ENCODE measurements at places on chromosomes 2 and 18. TPM values are rescaled to one million over a fixed set of nuclear protein-coding genes. Genes with fewer than 3 reads are reported as not detected.

GRCh38 chr2:14988600-14988999 is 356.1 kb downstream of the LRATD1 start:
- no peak for DNase-seq

SCN2A gene
- not detected for total RNA-seq

DNA sequence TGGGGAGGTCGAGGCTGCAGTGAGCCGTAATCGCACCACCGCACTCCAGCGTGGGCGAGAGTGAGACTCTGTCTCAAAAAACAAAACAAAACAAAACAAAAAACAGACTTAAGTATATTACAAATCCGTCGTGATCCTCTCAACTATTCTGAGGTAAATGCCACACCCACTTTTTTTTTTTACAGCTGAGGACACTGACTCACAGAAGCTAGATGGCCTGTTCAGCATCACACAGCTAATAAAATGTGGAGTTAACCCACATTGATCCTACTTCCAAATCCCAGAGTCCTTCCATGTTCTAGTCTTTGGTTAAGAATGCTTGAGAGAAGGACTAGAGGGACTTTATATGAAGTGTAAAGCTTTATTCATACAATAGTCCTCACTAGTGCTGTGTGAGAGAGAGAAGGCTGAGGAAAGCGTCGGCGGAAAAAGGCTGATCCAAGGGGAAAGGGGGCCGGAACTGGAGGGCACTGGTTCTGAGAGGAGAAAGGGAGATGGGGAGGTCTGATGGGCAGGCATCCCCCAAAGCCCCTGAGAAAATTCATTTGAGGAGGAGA is 627 bp downstream of the RNF25 start:
- DNase-seq: no peak

DNA sequence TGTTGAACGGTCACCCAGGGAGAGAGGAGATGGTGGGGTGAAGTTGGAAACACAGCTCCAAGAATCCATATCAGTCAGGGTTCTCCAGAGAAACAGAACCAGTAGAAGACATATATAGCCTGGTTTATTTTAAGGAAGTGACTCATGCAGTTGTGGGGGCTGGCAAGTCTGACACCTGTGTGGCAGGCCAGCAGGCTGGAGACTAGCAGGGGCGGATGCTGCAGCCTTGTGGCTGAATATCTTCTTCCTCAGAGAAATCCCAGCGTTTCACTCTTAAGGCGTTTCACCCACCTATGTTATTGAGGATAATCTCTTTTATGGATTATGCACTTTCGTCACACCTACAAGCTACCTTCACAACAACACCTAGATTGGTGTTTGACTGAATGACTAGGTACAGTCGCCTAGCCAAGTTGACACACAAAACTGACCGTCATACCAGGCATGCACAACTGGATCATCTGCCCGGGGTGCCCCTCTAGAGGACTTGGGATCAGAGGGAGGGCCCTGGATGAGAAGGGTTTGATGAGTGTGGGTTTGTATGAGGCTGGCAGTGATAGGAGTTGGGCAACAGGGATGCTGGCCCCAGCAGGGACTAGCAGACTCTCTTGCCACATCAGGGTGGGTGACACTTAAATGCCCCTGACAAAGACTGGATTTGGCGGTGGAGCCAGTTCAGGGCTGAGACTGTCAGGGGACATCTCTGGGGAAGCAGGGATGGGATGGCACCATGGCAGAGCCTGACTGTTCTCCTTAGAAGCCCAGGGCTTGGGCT is 23.4 kb downstream of the MROH2A start:
- DNase-seq: no peak

GRCh38 chr2:240970816-240971215 is 27.6 kb upstream of the SNED1 start:
- no peak for DNase-seq

PPP1R1C gene
- not detected for total RNA-seq

- DNase-seq: no peak
Measured at GRCh38 chr2:132977812-132978529, 308.0 kb upstream of the LYPD1 start.

CLEC4F gene
- not detected for total RNA-seq

- DNase-seq: no peak
Measured at GRCh38 chr2:184562532-184562931, 35.8 kb upstream of the ZNF804A start.

DNA sequence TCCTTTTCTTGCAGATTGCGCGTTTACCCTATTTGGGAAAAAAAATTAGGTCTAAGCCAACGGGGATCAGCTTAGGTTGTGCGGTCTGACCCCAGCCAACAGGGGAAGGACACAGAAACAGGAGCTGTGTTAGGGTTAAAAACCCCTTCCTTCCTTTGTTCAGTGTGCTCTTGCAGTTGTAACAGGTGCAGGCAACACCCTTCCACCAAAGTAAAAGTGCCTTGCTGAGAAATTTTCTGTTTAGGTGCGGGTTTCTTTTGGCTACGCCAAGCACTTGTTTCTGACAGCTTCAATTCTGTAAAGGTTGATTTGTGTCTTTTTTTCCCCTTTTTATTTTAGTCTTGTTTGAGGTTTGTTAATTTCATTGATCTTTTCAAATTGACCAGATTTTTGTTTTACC is 92.5 kb downstream of the PTPN4 start:
- DNase-seq: no peak

OTOS gene
- total RNA-seq: not detected

DNA sequence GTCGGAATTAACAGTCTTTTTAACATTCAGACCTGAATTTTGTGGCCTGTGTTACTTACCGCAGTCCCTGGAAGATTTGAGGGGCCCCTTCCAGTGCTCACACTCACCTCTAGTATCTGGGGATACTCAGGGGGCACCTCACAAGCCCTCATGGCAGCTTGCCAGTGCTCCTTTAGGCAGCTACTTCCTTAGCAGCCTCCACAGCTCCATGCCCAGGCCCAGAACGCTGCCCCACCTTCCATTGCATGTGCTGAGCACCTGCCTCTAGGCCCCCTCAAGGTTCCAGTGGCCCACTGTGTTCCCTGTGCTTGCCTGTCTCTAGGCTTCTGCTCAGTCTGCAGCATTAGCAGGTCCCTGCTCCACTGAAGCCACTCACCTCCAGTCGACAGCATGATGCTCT is 30.0 kb upstream of the PLA2R1 start:
- no peak for DNase-seq

CRYBA2 gene
- total RNA-seq: not detected

MC5R gene
- not detected for total RNA-seq

- DNase-seq: no peak
Measured at GRCh38 chr2:239283288-239283945, 117.4 kb downstream of the HDAC4 start.

- DNase-seq: no peak
Measured at GRCh38 chr2:75499534-75499933, 61.2 kb downstream of the EVA1A start.

CABYR gene
- 0.16 TPM for total RNA-seq

- DNase-seq: no peak
Measured at GRCh38 chr2:236309669-236310029, 45.4 kb upstream of the ASB18 start.

IGFBP5 gene
- total RNA-seq: not detected

EGR4 gene
- total RNA-seq: 0.46 TPM

HOXD12 gene
- not detected for total RNA-seq

DAPL1 gene
- total RNA-seq: not detected

- no peak for DNase-seq
Measured at GRCh38 chr2:196473617-196474016, 165.9 kb upstream of the CCDC150 start.

GRCh38 chr2:6073191-6074088 is 381.3 kb downstream of the SOX11 start:
- DNase-seq: no peak

- no peak for DNase-seq
Measured at GRCh38 chr2:237861875-237862527, 2.6 kb downstream of the RAMP1 start.

ANKRD30BL gene
- total RNA-seq: not detected

- DNase-seq: peak; percentile 17
Measured at GRCh38 chr18:55477499-55477859, 110.5 kb downstream of the TCF4 start.

DNA sequence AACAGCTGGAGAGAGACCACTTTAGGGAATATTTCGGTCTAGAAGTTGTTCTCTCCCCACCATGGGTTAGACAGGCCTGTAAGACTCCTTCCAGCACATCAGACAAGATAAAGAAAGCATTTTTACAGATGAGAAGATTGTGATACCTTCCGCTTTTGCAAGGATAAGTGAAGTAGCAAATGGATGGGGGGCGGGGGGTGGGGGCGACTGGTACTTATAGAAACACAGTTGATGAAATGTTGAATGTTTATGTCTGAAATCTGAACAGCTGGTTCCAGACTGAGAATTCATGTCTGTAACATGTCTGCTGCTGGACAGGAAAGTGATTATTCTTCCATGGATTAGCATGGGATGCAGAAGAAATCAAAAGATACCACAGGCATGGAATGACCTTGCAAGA is 90.5 kb upstream of the FN1 start:
- no peak for DNase-seq

- no peak for DNase-seq
Measured at GRCh38 chr2:46026431-46026830, 270.8 kb upstream of the EPAS1 start.

COL4A4 gene
- total RNA-seq: not detected

DNA sequence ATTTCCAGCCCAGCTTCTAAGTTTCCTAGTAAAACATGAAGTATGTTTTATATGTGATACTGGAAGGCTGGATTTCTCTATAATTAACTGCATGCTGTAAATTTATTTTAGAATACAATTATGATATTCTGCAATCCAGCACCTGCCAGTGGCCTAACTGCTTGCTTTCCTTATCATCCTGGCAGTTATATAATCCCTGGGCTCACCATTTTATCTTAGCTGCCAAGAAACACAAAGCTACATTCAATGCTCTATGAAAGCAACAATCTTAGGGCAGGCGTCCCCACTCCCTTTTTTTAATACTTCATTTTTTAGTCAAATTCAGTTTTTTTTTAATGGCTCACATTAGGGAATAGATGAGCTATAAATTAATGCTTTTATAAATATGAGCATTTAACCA is 38.4 kb upstream of the UBXN4 start:
- DNase-seq: no peak

GRCh38 chr2:37550190-37550589 is 121.3 kb downstream of the CDC42EP3 start:
- no peak for DNase-seq

DNA sequence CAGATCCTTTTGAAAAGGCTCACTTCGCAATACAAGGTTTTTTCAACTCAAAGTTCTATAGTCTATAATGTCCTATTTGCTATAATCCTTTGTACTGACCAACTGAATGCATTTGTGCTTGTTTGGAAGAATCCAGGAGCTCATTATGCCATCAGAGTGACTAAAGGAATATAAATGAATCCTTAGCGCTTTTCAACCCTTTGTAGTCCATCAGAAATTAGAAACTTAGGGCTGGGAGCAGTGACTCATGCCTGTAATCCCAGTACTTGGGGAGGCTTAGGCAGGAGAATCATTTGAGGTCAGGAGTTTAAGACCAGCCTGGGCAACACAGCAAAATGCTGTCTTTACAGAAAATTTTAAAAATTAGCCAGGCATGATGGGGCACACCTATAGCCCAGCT is 330.2 kb upstream of the CHAC2 start:
- no peak for DNase-seq

DNA sequence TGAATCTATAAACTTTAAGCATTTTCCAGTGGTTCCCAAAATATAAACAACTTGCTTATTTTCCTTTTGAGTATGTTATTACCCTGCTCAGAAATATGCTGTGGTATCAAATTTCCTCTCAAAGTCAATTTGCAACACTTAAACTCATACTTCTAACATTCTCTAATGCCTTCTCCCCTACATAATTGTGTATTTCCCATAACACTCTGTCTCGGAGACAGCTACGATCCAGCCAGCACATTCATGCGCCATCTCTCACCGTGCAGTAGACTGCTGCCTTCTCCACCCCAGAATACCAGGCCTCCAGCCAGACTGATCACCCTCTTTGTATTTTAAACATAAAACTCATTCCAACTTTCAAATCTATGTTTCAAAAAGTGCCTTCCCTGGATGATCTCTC is 41.8 kb downstream of the TIMM21 start:
- DNase-seq: no peak

- no peak for DNase-seq
Measured at GRCh38 chr2:230866756-230867523, 2.2 kb downstream of the ITM2C start.

- DNase-seq: no peak
Measured at GRCh38 chr18:47969816-47970215, 39.4 kb upstream of the SMAD2 start.

GRCh38 chr2:208669394-208669793 is 262.8 kb downstream of the PTH2R start:
- no peak for DNase-seq

GRCh38 chr2:102106133-102106556 is 36.4 kb upstream of the IL1R1 start:
- DNase-seq: no peak

CTDSP1 gene
- 115 TPM for total RNA-seq

BCL11A gene
- 0.21 TPM for total RNA-seq

DSG4 gene
- not detected for total RNA-seq

CHRND gene
- total RNA-seq: not detected

TAF4B gene
- 14.9 TPM for total RNA-seq

DNA sequence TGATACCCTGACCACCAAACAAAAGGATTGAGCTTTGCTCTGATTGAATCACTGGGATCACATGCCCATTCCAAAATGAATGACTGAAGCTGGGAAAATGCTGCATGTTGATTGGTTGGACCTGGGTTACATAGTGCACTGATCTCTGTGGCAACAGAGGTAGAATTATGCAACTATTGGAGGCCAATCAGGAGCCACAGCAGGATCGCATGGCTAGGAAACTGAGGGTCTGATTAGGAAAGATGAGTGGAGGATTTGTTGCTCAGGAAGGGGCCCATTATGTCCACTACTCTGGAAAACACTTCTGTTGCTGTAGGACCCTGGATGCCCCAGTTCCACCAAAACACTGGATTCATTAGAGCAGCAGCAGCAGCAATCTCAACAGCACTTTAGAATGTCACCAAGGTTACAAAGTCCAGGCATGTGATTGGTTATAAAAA is 25.9 kb upstream of the SGPP2 start:
- DNase-seq: no peak

DNA sequence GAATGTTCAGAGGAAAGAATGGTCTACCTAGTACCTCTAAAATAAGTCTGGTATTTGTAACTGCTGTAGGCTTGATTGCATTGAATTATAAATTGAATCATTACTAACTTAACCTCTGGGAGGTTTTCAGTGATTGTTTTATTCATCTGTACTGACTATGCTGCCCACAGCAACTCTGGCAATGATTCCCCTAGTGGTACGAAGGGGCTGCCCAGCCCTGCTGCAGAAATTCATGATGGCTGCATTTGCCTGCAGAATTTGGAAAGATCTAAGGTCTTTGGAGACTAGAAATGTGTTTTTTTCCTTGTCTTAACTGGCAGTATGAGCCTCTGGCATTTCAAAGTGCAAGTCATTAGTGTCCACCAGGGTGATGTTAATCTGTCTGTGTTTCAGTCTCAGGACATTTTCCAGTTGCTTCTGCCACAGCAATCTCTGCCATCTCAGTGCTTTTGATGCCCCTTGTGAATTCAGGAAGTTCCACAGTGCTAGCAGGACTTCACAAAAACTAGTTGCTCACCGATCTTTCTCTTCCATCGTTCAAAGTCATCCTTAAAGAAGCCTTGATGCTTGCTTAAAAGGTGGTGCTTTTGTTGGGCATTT is 13.4 kb upstream of the LRPPRC start:
- no peak for DNase-seq

- DNase-seq: peak; percentile 38
Measured at GRCh38 chr2:130370490-130370889, 14.6 kb downstream of the PTPN18 start.

STPG4 gene
- total RNA-seq: not detected

CPLX4 gene
- total RNA-seq: not detected
